Activated CD4-positive, CD25-positive, alpha-beta regulatory T cell (primary cell): ENCODE measurements at places on chromosomes 6 and 20.

- no peak for DNase-seq
Observed at GRCh38 chr6:13009031-13009430, 292.5 kb downstream of the PHACTR1 start.

- no peak for DNase-seq
Observed at GRCh38 chr6:152630832-152631231, 6.3 kb downstream of the SYNE1 start.

DNA sequence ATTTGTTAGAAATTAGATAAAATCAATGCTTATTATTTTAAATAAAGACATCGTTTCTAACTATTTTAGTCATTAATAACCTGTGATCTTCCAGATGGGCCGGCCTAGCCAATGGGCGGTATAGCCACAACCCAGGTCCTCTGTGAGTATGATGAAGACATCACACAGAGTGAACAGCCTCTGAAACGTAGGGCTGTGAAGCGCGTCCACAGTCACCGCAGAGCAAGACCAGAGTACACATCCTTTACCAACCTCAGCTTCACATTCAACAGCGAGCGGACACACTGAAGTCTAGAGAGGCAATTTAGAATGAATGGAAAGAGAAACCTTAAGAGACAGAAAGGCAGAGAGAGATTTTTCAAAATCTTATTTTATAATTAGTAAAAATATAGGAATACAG, 125.0 kb upstream of the RPS6KA2 start:
- DNase-seq, result no peak

DNA sequence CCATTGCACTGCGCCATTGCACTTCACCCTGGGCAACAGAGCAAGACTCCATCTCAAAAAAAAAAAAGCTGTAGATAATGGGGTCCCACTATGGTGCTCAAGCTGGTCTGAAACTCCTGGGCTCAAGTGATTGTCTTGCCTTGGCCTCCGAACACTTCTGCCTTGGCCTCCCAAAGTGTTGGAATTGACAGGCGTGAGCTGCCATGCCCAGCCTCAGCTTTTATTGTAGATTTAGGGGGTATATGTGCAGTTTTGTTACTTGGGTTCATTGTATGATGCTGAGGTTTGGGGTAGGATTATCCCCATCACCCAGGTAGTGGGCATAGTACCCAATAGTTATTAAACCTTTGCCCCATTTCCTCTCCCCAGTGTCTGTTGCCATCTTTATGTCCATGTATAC, 11.4 kb downstream of the HSPA1B start:
- no peak for DNase-seq

DNA sequence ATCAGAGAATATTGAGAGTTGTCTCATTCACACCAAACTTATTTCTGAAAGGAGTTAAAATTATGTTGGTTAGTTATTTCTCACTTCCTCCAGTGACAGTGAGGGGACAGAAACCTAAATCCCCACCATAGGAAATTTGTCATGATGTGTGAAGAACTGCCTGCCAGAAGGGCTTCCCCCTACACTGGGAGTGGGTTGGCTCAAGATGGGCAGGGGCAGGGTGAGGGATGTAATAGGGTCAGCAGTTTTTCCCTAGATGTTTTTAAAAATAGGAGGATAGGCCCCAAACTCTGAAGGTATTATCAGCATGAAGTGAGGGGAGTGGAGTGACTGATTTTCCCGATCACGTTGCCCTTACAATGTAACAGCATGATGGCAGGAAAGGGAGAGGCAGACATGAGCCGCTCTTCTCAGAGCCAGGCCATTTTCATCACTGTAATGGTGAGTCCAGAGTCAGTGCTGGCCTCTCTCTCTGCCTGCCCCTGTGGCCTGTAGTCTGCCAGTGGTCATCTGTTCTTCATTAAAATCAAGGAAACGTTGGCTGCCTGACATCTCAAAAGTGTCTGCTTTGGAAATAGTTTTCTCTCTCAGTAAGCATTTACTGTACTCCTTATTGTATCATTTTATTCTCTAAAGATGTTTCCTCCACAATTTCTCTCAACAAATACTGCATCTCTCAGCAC, 59.8 kb upstream of the SYNJ2 start:
- DNase-seq, result no peak

DNA sequence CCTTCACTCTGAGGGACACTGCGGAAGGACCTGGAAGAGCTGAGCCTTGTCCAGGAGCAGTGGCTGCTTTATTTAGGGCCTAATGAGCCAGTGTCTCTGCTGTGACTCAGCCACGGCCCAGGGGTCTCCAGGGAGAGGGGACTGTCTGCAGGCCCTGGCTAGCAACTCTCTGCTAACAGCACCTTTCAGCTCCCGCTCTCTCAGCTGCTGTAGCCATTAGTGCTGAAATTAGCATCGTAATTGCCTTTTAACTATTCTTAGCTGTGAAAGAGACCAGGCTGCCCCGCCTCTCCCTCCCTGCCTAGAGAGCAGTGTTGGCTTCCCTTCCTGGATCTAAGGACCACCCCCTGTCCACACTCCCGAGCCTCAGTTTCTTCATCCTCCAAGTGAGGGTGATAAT, 53.1 kb upstream of the SLC32A1 start:
- no peak for DNase-seq

DNA sequence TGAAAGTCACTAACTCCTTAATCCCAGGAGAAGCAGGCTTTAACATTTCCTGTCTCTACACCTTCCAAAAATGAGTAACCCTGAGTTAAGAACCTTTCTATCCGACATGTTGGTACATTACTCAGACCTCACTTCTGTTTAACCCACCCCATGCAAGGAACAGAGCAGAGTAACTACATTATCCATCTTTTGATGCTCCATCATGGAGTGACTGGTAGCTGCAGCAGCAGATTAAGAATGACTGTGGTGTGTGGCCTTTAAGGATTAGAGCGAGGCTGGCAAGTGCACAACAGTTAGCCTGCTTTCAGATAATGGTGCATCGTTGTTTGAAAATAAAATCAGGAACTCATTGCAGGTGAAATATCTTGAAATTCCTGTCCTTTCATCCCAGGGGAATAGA, 2.0 kb downstream of the TRAF3IP2 start:
- no peak for DNase-seq

GRCh38 chr6:100101644-100102043, 107.6 kb upstream of the MCHR2 start:
- DNase-seq, result no peak

DNA sequence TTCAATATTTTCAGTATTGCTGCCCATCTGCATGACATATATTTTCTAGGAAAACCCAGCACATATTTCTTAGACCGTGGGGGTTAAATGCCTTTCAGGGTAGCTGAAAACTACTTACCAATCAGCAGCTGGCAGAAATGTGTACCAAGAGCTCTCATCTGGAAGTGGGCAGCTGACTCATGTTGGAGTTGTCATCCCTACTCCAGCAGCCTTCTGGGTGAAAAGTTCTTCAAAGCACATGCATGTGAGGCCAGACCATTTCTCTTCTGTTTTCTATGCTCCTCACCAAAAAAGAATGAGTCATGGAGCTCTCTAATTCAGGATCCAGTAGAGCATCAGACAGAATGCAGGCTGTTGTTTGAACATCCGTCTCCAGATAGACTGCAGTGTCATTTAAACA, 135.5 kb downstream of the PAX1 start:
- DNase-seq, result no peak

DNA sequence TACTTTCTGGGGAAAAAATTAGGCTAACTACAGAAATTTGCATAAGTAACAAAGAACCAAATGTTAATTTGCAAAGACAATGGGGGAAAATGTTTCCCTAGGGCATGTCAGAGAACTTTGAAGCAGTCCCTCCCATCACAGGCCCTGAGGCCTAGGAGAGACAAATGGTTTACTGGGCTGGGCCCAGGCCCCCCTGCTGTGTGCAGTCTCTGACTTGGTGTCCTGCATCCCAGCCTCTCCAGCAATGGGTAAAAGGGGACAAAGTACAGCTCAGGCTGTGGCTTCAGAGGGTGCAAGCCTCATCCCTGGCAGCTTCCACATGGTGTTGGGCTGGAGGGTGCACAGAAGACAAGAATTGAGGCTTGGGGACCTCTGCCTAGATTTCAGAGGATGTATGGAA, 788.4 kb downstream of the FRK start:
- DNase-seq, result no peak

GRCh38 chr20:19758133-19758500, at the start of gene RIN2:
Gene RIN2, plus strand, starts transcription at chr20:19758258. Its CDS starts 131,344 bp downstream, at chr20:19889602.
- DNase-seq, result no peak

DNA sequence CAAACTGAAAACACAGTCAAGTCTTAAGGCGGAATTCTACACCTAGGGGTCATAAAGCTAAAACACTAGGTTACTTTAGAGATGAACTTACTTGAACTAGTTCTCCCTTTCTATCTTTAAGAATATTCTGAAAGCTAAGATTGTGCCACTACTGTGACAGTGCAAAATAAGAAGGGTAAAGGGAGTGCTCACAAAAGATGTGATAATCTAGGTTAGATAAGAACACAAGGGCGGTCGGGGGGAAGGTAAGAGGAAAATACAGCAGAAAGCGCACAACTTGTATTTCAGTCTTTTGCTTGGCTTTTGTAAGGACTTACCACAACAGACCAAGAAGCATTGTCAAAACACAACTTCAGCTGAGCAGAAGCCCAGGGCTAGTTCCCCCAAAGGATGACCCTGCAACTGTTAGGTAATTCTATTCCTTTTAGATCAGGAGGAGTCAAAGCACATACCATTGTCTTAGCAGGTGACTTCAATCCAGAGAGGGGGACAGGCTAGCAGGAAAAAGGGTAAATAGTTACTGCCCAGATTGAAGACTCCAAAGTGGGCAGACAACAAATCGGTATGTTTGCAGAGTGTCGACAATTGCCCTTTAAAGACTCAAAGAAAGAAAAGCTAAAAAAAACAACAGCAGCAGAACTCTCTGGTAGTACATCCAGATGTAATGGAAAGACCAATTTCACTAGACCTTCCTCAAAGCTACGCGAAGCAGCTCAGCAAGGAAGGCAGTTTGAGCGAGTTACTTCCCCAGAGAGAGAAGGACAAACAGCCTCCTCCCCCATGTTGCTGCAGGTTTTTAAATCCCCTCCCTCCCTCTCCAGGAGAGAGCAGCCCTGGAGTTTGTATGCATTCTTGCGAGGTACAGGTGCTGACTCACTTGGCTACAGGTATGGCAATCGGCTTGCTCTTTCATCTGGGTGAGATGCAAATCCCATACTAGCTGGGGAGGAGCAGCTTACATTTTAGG, 59.0 kb downstream of the RIPOR2 start:
- no peak for DNase-seq

- DNase-seq, result no peak
Observed at GRCh38 chr6:87869064-87869905, 167.3 kb upstream of the AKIRIN2 start.

DNA sequence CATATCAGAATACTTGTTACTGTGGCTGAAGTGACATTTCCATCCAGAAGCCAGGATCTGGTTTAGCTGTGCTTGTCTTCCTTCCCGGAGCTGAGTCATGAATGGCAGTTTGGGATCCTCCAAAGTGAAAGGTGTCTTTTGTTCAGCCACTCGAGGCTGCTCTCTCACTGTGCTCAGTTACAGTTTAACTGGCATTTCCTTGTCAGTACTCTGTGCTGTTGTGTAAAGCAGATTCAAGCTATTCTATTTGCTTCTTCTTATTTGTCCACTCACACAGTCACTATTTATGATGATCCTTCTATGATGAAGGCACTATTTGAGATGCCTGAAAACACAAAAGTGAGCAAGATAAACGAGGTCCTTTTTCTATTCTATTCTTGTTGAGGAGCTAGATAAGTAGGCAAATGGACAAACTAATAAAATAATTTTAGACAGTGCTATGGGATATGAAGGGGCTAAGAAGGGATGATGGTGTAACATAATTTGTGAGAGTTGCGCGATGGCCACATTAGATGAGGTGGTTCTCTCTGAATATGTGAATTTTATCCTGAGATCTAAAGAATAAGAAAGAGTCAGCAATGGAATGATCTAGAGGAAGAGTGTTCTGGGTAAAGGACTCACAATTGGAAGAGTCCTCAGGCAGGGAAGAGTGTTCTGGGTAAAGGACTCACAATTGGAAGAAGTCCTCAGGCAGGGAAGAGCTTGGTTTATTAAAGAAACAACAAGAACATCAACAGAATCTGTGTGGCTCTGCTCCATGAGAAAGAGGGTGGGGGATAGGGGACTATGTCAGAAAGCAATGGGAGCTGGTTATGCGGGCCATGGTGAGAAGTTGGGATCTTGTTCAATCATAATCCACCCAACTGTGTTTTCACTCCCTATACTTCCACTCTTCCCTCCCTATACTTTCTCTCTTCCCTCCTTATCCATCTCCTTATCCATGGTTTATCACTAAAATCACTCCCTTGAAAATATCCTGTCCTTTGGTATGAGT, 40.1 kb downstream of the CYP24A1 start:
- DNase-seq, result no peak

- no peak for DNase-seq
Observed at GRCh38 chr6:36985417-36985807, 584 bp downstream of the MTCH1 start.

GRCh38 chr6:24856901-24857670, 58.4 kb upstream of the ARMH2 start:
- DNase-seq, result no peak

GRCh38 chr20:4604580-4604979, 117.1 kb upstream of the PRND start:
- DNase-seq, result no peak

- no peak for DNase-seq
Observed at GRCh38 chr20:45355209-45356084, 7.2 kb upstream of the SDC4 start.

- no peak for DNase-seq
Observed at GRCh38 chr6:31721351-31722020, at the start of gene LY6G6C. Gene LY6G6C, minus strand, starts transcription at chr6:31721746. Its CDS starts 67 bp downstream, at chr6:31721679.

DNA sequence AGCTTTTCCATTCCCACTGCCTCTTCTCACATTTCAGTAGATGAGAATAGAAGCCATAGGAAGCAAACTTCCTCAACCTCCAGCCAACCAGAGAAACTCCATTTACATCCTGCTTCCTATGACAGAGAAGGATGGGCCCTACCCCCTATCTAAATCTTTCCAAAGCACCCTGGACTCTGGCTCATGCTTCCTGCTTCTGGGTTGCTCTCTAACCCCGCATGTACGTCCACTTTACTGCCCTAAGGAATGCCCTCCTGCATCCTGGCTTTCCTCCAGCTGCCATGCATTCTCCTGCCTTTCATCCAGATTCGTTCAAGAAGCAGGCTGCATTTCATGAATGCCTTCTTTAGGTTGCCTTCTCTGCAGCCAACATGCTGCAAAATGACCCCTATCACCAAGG, 91.9 kb downstream of the FAM217A start:
- DNase-seq, result no peak

DNA sequence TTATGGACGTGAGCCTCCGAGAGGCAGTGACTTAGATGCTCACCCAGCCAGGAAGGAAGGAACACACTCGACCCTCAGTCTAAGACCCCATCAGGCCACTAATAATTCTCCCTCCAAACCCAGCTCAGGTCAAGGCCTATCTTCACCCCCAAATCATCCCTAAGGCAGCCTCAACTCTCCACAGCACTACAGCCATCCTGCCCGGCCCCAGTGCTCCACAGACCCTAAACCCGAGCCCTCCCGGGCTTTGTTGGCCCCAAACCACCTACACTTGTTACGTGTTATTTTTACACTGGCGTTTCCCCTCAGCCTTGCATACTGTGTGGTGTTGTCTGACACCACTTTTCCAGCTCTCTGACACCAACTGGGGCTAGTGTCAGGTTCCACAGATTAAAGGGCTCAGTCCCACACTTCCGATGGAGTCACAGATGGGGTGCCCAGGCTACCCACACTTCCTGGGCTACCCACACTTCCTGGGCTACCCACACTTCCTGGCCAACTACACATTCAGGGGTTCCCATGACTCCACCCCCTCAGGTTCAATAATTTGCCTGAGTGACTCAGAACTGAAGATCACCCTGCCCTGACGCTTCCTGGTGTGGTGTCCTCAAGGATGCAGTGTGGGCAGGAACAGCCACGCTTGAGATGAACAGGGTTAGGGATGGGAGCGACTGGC, 25.3 kb downstream of the RBCK1 start:
- DNase-seq, result no peak

- no peak for DNase-seq
Observed at GRCh38 chr6:131212024-131212423, 76.8 kb downstream of the AKAP7 start.
